Fibroblast of skin of back (primary cell): ENCODE measurements at places on chromosomes 1 and 21.

- peak; percentile 15 for DNase-seq
Observed at GRCh38 chr1:35046730-35047129, 15.0 kb upstream of the ZMYM6 start.

- DNase-seq: peak; percentile 39
Observed at GRCh38 chr1:185825556-185825955, 91.4 kb downstream of the HMCN1 start.

DNA sequence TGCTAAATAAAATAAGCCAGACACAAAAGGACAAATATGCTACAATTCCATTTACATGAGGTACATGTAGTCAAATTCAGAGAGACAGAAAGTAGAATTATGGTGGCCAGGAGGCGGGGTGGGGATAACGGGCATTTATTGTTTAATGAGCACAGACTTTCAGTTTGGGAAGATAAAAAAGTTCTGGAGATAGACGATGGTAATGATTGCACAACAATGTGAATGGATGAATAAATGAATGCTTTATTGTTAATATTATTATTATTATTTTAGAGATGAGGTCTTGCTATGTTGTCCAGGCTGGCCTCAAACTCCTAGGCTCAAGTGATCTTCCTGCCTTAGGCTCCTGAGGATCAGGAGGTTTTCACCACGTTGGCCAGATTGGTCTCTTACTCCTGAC, 122.0 kb downstream of the LHX4 start:
- DNase-seq: no peak

DNA sequence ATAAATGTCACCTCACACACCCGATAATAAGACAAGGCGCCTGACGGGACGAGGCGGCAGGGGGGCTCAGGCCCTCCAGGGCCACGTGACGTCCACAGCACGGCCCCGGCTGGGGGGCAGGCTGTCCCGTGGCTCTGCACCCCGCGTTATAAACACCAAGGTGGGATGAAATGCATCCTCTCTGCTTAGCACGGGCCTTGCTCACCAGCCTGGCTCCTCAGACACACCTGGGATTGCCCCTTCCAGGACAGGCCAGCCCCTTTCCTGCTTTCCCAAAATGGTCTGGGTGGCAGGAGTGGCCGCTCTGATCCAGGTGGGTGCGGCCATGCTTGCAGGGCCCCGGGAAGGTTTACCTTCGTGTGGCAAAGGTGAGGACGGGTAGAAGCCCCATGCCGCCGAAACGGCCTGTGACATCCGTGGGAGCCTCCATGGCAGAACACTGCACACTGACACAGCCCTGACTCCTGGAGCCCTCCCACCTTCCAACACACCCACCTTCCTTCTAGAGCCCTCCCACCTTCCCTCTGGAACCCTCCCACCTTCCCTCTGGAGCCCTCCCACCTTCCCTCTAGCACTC, 35.9 kb downstream of the SLC19A1 start:
- no peak for DNase-seq

- no peak for DNase-seq
Observed at GRCh38 chr1:183859119-183859518, 54.2 kb downstream of the RGL1 start.

DNA sequence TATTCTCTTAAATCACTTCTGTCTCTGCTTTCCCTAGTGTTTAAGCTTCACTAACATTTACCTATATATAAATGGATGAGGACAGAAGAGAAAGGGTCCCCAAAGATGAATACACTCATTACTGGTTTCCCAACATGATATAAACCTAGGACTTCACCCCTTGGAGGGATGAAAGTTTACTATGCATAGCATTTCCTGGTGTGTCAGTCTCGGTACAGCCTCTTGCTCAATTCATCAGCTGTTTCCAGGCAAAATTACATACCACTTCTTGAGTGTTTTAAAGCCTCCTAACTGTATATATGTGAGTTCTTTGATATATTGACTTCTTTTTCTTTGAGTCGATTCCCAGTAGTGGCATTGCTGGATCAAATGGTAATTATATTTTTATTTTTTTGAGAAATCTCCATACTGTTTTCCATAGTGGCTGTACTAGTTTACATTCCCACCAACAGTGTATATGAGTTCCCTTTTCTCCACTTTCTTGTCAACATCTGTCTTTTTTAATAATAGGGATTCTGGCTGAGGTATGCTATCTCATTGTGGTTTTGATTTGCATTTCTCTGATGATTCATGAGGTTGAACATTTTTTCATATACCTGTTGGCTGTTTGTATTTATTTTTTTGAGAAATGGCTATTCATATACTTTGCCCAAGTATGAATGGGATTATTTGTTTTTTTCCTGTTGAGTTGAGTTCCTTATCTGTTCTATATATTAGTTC, 259.3 kb upstream of the CACYBP start:
- peak; percentile 3 for DNase-seq

- DNase-seq: no peak
Observed at GRCh38 chr21:33384841-33385331, 18.3 kb upstream of the IFNGR2 start.
